ENCODE measurements at places on chromosomes 6 and 20.

DNA sequence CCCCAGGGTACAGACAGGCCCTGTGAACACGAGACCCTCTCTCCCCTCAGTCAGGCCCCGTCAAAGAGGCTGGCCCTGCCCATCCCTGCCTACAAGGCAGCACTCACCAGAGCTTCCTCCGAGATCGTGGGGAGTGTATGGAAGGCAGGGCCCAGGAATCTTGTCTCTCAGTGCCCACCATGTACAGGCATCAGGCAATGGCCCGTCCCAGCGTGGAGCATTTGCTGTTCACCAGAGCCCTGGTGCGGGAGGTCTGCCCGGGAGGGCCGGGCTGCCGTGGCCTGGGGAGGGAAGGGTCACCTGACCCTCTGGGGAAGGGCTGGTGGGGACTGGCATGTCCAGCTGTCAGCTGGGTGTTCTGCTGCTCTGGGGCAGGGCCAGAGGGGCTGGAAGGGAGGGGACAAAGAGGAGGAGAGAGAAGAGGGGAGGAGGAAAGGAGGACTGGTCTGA lies at the start of gene IP6K3:
IP6K3 (minus strand) TSS at position 255 of the 450 bp plus-strand sequence. CDS start 11,429 bp downstream, outside the sequence.
- DNase-seq = no peak

DNA sequence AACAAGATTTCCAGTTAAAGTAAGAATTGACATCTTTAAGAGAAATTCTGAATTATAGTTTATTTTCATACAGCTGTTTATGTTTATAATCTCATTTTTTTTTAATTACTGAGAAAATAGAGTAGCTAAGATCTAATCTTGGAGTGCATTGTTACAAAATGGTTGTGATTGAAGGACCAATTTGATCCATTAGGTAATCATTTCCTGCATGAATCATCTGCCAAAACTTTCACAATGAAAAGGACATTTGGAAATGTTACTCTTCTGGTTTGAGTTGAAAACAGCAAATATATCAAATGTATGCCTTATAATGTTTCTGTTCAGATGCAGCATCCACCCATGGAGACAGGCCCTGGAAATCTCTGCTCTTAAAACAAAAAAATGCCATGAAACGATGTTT lies 19.0 kb downstream of the TUBB2A start:
- no peak for DNase-seq

GRCh38 chr6:90401933-90402830 lies 105.5 kb upstream of the BACH2 start:
- DNase-seq = no peak

DNA sequence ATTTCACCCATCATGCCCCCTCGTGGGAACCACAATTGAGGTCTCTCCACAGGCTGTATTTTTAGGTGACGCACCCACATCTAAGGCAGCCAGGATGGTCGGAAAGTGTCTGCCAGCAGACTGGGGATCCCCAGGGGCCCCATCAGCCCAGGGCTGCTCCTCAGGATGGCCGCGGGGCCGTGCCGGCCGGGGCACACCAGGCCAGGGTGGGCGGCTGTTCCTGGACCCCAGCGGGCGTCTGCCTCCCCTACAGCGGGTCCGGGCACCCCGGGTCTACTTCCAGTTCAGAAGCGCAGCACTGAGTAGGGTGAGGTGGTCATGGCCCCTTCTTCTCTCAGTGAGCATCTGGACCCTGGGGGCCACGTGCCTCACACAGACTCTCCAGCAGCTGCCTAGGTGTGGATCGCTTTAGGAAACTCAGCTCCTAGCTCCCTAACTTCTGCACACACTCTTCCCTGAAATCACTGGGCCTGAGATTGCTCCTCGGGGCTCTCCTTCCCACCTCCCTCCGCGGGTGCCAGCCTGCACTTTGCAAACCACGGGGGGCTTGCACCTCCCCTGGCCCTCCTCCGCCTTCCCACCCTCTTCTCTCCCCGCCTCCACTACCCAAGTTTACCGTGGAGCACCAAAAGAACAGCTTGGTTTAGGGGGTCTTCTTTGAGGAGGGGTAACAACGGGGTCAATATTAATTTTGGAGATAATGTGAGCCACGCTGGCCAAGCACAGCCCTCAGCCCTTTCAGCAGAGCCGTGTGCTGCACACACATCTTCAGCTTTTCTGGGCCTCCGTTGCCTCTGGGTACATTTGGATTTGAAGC lies 14.2 kb upstream of the FOXC1 start:
- DNase-seq = no peak

DNA sequence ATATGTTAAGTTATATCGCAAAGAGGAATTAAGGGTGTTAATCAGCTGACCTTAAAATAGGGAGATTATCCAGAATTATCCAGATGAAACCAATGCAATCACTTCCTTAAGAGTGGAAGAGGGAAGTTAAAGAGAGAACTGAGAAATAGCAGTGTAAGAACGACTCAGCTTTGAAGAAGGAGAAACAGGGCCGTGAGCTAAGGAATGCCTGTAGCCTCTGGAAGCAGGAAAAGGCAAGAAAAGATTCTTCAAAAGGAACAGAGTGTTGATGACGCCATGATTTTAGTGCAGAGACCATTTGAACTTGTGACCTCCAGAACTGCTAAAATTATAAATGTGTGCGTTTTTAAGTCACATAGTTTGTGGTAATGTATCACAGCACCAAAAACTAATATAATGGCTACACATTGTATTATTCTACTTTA lies 32.7 kb downstream of the ILRUN start:
- DNase-seq = no peak

GRCh38 chr6:54491431-54491830 lies 183.2 kb downstream of the TINAG start:
- no peak for DNase-seq

DNA sequence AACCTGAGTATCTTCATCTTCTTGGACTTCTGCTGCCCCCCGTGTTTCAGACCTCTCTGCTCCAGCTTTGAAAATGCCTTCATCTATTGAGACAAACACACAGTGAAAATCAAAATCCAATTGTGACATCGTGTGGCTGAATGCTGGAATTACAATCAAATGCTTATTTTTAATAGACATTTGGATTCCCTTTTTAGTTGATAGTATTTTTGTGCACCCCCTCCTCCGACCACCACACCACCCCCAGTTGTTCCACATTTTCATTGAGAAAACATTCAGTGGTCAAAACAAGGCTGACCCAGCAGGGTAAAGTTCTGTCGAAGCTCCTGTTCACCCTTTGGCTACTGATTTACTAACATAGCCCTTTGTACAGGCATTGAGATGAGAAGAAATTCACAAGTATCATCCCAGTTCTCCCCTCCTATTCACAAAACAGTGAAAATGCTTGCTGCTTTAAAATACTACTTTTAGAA lies 79.0 kb downstream of the NRSN1 start:
- DNase-seq = no peak

DNA sequence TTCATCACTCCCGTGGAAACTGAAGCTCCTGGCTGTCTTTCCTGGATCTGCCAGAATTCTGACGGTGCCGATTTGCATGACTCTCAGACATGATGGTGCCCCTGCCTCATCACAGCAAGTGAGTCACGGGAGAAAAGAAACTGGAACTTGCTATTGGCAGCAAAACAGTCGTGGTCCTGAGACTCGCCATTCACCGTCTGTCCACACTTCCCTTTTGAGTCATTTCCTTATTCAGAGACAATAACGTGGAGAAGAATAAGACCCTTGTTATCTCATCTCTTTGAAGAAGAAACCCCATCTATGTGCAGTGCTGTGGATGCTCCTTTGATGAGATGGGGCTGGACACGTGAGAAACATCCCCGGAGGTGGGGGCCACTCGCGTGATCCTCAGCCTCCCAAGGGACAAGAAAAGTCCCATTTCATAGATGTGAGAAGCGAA lies 4.2 kb downstream of the GPR31 start:
- DNase-seq = no peak

DNA sequence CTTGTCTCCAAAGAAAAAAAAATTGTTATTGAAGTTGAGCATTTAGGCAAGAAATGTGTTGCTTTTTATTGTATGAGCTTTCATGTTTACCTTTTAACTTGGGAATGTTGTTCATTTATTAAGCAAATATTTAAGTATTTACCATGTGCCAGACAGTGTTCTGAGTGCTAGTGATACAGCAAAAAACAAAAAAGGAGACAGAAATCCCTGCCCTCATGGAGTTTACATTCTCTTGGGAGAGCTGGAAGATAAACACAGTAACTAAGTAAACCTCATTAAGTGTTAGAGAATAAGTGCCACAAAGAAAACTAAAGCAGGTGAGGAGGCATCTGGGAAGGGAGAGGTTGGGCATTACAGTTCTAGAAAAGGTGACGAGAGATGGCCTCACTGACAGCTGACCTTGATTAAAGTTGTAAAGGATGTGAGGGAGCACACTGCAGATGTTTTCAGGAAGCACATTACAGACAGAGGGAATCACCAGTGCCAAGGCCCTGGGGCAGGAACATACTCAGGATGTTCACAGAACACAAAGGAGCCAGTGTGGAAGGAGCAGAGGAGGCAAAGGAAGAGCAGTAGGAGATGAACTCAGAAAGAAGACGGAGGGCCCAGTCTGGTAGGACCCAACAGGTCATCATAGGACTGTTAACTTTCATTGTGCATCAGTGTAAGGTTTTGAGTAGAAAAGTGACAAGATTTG lies 33.5 kb downstream of the XRN2 start:
- no peak for DNase-seq

DNA sequence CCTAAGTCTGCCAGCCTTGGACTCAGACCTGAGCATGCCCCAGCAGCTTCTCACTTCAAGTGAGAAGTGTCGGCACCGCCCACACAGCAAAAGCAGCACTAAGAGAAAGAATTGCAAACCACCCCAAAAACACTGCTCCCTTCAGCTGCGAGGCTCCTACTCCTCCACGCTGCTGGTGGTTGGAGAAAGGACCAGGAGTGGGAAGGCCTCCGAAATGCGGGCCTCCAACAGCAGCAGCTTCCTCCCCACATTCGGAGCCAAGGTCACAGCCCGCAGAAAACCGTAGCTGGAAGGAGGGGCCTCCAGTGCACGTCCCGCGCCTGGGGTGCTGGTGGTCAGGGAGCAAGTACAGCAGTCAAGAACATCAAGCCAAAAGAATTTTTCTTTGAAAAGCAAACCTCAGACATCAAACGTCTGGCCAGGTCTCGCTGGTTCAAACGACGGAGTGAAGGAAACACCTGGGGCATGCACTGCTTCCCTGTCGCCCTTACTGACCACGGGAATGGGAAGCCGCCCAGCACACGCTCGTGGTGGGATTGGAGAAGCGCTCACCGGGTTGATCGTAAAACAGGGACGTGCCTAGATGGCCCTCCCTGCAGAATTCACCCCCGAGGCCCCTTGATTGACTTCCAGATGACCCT lies 185.6 kb upstream of the CST7 start:
- DNase-seq = no peak

DNA sequence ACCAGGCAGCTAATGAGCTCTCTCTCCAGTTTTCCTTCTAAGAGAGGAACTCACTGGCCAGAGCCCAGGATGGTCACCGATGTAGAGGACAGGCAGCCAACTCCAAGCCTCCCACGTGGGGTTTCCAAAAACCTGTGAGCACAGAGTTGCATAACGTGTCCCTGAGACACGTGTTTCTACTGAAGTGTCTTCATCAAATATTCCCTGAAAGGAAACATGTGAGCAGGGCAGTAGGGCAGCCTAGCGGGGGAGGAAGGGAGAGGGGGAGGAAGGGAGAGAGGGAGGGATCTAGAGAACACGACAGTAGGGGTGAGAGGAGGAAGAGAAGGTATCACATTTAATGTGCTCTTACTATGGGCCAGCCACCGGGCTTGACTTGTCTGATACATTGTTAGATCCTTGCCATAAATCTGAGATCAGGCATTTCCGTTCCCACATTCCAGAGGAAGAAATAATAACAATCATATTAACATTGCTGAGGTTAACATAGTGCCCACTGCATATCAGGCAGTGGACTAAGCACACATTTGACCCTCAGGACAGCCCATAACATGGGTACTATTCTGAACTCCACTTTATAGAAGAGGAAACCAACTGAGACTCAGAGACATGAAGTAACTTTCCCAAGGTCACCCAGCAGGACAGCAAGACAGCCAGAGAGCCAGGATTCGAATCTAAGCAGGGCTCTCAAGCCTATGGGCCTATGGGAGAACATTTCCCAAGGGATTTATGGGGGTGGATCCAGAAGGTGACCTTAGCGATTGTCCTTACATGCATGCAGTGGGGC lies 4.5 kb upstream of the SYS1 start:
- DNase-seq = no peak

Data from T-helper 2 cell (primary cell).